ENCODE measurements at places on chromosomes 5 and 9. TPM values are rescaled to one million over a fixed set of nuclear protein-coding genes. Genes with fewer than 3 reads are reported as not detected.

AK8 gene
- total RNA-seq = 0.43 TPM

DMRT3 gene
- total RNA-seq = 0.41 TPM

- H3K4me1 ChIP-seq = no peaks in the 10 kb centered on the region
- no peaks in the 10 kb centered on the region for H3K27me3 ChIP-seq
- no peak overlapping the region for H3K4me3 ChIP-seq
- no peak for DNase-seq
- no peak overlapping the region for H3K27ac ChIP-seq
- no peaks in the 10 kb centered on the region for H3K36me3 ChIP-seq
Measured at GRCh38 chr9:13915591-13916301, 398.2 kb downstream of the NFIB start.

GRCh38 chr5:111656580-111656979, 100.4 kb downstream of the NREP start:
- no peak overlapping the region for H3K4me3 ChIP-seq
- no peaks in the 10 kb centered on the region for H3K27me3 ChIP-seq
- no peaks in the 10 kb centered on the region for H3K36me3 ChIP-seq
- no peak for DNase-seq

DNA sequence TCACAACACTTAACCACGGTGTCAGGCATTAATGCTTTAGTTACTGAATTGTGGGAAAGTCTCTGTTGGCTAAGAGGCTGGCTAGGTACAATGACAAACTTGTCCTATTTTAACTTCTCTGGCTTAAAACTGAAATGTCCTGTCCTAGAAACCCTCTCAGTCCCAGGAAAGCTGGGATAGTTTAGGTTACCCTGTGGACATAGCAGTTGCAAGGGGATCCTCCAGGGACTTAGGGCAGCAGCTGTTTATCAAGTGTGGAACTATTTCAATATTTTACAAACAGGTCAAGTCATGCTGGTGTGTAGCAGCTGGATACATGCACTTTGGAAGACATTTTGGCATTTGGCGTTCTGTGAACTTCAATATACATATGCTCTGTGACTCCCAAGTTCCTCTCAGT, 95.0 kb upstream of the ARRDC3 start:
- H3K27me3 ChIP-seq = no peaks in the 10 kb centered on the region
- H3K4me3 ChIP-seq = no peak overlapping the region
- no peaks in the 10 kb centered on the region for H3K36me3 ChIP-seq
- H3K27ac ChIP-seq = no peak overlapping the region
- no peaks in the 10 kb centered on the region for H3K4me1 ChIP-seq
